Stimulated activated CD4-positive, alpha-beta T cell treated with anti-CD3 and anti-CD28 coated beads, Interleukin-12 subunit alpha, Interleukin-12 subunit beta, amount 100 ng/mL, for 48 hours (primary cell): ENCODE measurements at places on chromosomes 1 and 21.

DNA sequence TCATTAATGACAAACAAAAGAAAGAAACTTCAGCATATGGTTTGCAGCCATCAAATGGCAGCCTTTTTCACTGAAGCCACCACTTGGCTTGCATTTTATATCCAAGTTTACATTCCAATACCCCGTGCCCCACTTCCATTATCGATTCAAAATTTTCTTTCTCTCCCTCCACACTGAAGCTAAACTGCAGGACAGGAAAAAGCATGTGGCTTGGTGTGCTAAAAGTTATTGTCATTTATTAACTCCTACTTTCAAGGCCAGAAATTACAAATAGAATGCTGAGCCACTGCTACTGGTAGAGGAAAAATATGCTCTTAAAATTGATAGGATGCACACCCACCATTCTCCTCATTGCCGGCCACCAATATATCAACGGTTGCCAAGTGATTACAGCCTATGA, 351.6 kb upstream of the DUSP10 start:
- no peak for DNase-seq

- no peak for DNase-seq
Measured at GRCh38 chr1:236760986-236761385, 34.1 kb upstream of the MTR start.

DNA sequence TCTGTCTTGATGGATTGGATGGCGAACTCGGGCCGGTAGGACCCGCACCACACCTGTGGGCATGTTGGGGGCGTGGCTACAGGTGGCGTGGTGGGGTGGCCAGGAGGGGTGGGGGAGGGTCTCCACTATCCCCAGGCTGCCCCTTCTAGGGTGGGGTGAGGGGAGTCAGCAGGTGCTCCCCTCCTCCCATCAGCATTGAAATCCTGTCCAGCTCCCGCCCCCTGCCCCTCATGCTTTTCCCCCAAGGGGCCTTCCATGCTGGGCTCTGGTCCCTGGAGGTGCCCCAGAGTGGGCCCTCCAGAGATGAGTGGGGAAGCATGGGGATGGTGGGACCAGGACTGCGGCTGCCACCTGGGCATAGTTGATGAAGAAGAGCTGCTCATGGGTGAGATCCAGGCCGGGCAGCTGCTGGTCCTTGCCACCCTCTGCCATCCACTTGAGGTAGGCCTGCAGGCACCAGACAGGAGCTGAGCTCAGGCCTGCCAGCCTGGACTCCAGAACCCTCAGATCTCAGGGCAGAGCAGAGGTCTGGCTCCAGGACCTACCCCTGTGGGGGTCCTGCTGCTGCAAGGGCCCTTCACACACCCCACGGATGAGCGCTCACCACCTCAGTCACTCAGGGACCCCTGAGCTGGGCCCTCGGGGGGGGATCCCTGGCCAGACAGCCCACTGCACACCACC, 5.1 kb downstream of the PRXL2B start:
- DNase-seq: no peak

DNA sequence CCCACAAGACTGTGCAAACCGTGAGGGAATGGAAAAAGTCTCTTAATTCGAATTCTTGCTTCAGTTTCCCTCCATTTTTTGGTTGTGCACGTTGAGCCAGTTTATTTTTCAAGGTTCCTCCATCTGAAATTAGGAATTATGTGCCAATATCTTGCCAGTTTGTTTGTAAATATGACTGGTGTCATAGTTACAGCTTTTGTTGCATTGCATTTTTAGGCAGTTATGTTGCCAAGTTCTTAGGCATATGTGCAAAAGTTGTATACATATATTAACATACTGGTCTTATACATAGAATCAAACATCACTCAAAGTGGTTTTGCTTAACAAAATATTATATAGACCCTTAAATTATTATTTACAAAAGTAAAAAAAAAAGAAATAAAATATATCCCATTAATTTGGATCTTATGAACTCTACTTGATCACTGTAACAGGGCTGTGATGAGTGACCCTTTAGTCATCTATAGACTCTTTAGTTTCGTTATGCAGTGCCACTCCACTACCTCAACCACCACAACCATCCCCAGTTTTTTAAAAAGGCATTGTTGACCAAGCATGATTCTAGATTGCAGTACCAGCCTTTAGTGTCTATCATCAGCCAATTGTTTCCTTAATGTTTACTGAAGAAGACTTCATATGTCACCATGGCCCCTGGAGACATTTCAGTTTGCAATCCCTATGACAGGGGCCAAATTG, 20.9 kb upstream of the DYNLT5 start:
- no peak for DNase-seq

GRCh38 chr1:200741551-200742207, 3.0 kb downstream of the CAMSAP2 start:
- no peak for DNase-seq

DNA sequence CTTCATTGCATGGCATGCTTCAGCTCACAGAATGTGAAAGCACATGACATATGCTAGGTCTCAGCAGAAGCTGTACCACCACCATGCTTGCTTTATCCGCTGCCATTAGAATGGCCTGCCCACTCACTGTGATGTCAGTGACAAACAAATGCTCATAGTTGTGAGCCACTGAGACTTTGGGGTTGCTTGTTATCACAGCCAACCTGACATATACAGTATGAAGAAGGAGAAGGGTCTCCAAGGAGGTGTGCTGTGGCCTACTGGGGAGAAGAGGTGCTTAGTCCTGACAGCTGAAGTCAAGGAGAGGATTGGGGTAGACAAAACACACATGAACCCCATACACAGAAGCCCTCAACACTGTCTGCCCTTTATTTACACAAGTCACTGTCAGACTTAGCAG, 19.5 kb upstream of the TENT5C start:
- DNase-seq: no peak

- no peak for DNase-seq
Measured at GRCh38 chr1:216812966-216813365, 89.7 kb upstream of the ESRRG start.
